H1 (cell line): ENCODE measurements at places on chromosomes 2 and 18. TPM values are rescaled to one million over a fixed set of nuclear protein-coding genes. Genes with fewer than 3 reads are reported as not detected.

The SPATA3 gene
- total RNA-seq, result not detected in 2 replicates

The CAPN14 gene
- total RNA-seq, result 0.07 and 0.08 TPM in 2 replicates

GRCh38 chr2:36277146-36277808, 78.3 kb upstream of the CRIM1 start:
- H3K27ac ChIP-seq, result no peak overlapping the region
- H3K4me3 ChIP-seq, result no peak overlapping the region
- no peak for DNase-seq
- H3K36me3 ChIP-seq, result no peaks in the 10 kb centered on the region; the same call in 1 of the 2 replicates
- H3K27me3 ChIP-seq, result no peaks in the 10 kb centered on the region
- peaks cover under 1% of the 10 kb centered on the region; the same call in 1 of the 2 replicates for H3K4me1 ChIP-seq

DNA sequence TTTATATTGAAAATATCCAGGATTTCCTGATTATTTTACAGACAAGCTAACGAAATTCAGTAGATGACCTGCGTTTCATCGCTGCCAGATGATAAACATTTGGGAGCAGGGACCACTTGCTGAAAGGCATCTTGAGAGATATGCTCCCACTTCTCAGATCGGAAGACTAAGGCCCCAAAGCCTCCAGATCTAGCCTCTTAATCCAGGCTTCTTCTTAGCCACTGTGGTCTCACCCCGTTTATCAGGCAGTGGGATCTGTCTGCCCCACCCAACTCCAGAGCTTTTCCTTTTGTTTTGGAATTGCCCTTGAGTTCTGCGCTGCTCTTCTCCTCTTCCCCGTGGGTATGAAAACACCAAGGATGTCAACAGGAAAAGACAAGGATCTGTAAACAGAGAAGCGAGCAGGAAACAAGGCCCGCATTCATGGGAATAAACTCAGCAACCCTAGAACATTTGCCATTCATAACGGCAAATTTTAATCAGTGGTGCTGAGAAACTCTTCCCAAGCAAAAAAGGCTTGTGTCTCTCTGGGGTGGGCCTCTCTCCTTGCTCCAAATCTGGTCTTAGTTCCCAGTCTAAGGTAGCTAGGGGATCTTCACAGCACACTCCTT, 21.4 kb downstream of the MYL12B start:
- no peak for DNase-seq
- no peak overlapping the region for H3K4me3 ChIP-seq
- H3K27ac ChIP-seq, result no peak overlapping the region
- no peaks in the 10 kb centered on the region; the same call in 1 of the 2 replicates for H3K4me1 ChIP-seq

GRCh38 chr18:9708057-9708433, at the start of gene RAB31:
RAB31 (plus strand) TSS chr18:9708301; CDS start chr18:9708406, 105 bp downstream.
- DNase-seq, result peak; percentile 66
- H3K4me3 ChIP-seq, result peak within 1 kb of the TSS; percentile 70
- no peaks in the 10 kb centered on the region for H3K36me3 ChIP-seq
- no peaks in the 10 kb centered on the region for H3K27me3 ChIP-seq
- H3K27ac ChIP-seq, result no peak within 1 kb of the TSS
